Activated T-cell treated with anti-CD3 and anti-CD28 coated beads, Interleukin-2, amount 50 U/mL, for 24 hours (primary cell): ENCODE measurements at places on chromosomes 6 and 20.

DNA sequence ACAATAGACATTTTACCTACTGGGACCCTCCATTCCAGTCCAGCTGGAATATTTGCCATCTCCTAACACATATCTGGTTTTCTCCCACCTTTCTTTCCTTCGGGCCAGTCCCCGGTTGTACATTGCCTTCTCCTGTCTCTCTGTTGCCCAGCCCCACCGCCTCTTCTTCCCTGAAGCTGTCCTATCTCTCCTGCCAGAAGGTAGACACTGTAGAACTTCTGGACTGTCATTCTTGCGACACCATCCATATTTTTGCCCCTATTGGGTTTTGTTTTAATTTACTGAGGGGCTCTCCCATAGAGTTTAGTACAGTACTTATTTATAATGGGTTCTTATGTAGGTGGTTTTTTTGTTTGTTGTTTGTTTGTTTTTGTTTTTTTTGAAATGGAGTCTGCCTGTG, 4.9 kb downstream of the PTK7 start:
- no peak for DNase-seq

DNA sequence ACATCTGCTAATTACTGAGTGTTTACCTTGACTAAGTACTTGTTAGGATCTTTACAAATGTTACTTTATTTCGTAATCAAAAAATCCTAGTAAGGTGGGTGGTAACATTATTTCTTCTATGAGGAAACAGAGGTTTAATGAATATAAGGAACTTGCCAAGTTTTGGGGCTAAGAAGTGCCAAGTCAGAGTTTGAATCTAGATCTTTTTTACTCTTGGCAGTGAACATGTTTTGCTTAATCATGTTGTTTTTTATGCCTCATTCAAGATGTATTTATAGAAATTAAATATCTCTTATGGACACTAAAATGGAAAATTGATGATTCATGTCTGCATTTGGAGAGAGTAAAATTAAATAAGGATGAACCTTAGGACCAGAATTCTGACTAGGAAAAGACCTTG, 393.7 kb downstream of the UTRN start:
- DNase-seq = no peak

DNA sequence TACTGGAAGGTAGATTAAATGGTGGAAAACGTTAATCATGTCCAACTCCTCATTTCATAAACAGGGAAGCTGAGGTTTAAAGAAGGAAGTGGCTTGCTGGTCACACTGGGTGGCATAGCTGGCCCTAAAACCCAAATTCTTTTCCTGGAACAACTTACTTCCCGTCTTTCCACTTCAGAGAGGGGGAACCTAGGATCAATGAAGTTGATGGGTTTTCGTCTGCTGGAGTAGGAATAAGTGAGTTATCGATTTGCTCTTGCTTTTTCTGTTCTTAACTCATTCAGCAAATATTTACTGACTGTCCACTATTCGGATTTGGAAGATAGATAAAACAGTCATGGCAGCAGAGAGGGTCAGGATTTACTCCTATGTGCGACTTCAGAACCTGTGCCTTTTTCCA, 1.2 kb upstream of the SYS1 start:
- no peak for DNase-seq

DNA sequence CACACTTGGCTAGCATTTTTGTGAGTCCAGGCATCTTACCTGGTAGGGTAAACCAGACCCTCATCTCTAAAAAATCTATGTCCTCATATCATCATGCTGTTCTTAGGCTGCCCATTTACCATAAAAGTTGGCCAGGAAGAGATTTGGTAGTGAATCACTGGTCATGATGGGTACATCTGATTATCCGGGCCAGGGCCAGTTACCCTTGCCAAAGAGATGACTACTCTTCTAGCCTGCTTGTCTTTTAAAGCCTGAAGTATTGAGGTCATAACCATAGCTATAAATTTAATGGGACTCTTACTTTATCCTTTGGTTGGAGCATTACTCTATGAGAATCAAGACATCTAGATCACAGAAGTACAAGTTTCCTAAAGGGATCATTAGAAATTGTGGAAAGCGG, 276.8 kb downstream of the TENT5A start:
- DNase-seq = no peak

- no peak for DNase-seq
Measured at GRCh38 chr6:57242505-57242904, 20.4 kb upstream of the RAB23 start.

DNA sequence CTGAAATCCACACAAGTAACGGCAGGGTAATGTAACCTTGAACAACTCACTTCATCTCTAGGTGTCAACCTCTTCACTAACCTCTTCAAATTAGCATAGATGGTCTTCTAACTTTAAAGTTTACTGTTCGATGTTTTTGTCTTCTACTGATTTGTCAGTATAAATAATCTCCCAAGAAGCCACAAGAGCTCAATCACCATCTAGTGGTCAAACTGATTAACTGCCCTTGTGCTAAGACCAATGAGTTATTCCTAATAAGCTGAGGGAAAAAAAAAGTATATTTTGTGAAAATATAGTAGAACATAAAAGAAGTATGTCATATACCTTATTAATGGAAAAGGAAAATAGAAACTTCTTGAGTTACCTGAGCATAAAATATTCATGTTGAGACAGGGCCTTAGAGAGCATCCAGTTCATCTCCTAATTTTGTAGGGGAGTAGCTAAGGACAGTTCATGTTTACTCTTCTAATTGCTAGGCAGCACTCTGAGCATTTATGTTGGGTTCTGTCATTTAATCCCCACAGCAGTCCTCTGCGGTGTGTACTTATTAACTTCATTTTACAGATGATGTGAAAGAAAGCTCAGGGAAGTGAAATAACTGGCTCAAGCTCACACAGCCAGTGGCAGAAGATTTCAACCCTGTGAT, 317.1 kb downstream of the ESR1 start:
- no peak for DNase-seq

DNA sequence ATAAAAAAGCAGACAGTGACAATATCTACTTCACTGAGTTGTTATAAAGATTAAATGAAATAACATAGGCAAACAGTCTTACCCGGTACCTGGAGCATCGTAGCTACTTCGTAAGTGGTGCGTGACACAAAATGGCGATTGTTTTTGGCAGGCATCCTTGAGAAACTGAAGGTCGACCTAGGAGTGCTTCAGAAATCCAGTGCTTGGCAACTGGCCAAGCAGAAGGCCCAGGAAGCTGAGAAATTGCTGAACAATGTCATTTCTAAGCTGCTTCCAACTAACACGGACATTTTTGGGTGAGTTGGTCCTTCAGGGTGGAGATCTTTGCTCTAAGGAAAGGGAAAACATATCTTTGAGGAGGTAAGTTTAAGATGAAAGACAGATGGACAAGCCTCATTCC, 4.8 kb downstream of the BPIFA2 start:
- no peak for DNase-seq

- no peak for DNase-seq
Measured at GRCh38 chr6:160118620-160119229, 2.9 kb upstream of the SLC22A1 start.

- DNase-seq = no peak
Measured at GRCh38 chr6:13538084-13538483, 36.3 kb upstream of the SIRT5 start.

DNA sequence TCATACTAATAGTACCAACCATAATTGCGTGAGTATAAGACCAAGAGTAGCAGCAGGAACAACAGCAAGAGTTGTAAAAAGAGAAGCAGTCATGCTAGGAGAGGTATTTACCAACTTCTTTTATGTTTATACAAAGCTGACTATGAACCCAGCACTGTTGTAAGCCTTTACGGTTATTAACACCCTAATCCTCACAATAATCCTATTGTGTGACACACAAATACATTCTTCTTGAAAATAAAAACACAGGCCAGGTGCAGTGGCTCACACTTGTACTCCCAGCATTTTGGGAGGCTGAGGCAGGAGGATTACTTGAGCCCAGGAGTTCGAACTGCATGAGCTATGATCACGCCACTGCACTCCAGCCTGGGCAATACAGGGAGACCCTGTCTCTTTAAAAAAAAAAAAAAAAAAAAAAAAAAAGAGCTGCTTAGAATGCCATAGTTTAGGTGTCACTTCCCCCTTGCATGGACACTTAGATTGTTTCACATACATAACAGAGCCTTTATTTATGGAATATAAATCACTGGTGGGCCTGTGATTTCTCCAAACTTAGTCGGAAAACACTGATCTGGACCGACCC, 20.2 kb downstream of the HCK start:
- no peak for DNase-seq

DNA sequence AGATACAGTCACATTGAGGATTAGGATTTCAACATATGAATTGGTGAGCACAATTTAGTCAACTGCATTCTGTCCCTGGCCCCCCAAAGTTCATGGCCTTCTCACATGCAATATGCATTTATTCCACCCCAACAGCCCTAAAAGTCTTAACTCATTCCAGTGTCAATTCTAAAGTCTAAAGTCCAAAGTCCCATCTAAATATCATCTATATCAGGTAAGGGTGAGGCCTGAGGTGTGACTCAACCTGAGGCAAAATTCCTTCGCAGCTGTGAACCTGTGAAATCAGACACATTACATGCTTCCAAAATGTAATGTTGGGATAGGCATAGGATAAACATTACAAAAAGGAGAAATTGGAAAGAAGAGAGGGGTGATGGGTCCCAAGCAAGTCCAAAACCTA, 27.8 kb downstream of the CLIC5 start:
- DNase-seq = no peak

DNA sequence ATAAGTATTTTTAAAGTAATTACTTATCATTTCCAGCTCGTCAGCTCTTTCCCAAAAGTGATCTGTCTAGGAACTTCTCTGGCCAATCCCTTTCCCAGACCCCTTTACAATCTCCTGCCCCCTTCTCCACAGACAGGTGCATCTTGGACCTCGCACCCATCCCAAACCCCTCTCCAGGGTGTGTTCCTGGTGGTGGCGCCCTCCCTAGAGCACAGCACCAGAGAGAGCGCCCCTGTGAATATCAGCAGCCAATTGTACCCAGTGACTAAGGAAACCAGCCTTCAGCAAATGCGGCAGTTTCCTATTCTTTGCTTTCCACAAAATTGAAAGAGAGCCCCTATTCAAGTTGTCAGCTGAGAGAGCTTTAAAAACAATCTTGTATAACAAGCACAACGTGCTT, 157.7 kb downstream of the RNASET2 start:
- no peak for DNase-seq

- no peak for DNase-seq
Measured at GRCh38 chr6:136747507-136747906, 44.8 kb downstream of the MAP3K5 start.

DNA sequence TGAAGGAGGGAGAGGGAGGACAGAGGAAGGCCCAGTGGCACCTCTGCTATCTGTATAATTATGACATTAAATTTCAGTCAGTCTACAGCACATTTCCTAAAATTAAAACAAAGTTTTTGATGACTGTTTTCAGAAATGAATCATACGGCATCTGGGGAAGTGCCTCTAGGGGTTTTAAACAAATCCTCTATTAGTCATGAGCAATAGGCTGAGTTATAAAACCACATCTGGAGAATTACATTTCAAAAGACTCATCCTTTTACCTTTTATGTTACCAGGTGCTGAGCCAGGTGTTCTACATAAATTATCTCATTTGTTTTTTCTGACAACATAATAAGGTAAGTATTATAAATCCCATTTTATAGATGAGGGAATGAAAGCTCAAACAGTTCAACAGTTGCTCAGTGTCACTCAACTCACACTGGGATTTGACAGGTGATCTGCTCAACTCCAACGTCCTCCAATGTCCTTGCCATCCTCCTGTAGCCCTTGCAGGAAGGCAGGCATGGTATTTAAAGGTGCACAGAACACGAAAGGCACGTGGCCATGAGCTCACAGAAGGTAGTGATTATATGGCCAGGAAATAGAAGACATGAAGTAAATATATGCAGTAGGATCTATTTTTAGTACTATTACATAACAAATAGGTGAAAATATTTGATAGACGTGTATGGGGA, 184.2 kb upstream of the MAN1A1 start:
- DNase-seq = no peak

GRCh38 chr20:53678315-53678989, 84.8 kb upstream of the ZNF217 start:
- DNase-seq = no peak

DNA sequence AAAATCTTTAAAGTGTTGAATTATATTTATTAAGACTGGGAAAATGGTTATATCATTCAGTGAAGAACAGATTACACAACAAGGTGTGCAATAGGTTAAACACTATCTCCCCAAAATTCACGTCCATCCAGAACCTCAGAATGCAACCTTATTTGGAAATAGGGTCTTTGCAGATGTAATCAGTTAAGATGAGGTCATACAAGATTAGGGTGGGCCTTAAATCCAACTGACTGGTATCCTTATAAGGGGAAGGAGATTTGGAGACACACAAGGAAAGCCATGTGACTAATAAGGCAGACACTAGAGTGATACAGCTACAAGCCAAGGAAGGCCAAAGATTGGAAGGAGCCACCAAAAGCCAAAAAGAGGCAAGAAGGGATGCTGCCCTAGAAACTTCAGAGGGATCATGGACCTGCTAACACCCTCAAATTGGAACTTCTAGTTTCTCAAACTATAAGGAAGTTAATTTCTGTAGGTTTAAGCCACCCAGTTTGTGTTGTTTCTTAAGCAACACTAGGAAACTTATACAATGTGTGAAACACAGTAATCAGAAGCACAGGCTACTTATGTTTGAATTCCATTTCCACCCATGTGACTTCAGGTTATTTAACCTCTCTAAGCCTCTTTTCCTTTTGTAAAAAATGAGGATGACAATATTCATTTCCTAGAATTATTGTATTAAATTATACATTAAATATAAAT, 16.9 kb downstream of the ILRUN start:
- no peak for DNase-seq

GRCh38 chr6:111598181-111598580, 7.5 kb downstream of the TRAF3IP2 start:
- DNase-seq = no peak

GRCh38 chr6:12101048-12101447, 88.9 kb downstream of the HIVEP1 start:
- DNase-seq = no peak

GRCh38 chr6:149060985-149061760, 256.3 kb upstream of the TAB2 start:
- no peak for DNase-seq

- no peak for DNase-seq
Measured at GRCh38 chr6:13334953-13335352, 6.6 kb upstream of the TBC1D7 start.

DNA sequence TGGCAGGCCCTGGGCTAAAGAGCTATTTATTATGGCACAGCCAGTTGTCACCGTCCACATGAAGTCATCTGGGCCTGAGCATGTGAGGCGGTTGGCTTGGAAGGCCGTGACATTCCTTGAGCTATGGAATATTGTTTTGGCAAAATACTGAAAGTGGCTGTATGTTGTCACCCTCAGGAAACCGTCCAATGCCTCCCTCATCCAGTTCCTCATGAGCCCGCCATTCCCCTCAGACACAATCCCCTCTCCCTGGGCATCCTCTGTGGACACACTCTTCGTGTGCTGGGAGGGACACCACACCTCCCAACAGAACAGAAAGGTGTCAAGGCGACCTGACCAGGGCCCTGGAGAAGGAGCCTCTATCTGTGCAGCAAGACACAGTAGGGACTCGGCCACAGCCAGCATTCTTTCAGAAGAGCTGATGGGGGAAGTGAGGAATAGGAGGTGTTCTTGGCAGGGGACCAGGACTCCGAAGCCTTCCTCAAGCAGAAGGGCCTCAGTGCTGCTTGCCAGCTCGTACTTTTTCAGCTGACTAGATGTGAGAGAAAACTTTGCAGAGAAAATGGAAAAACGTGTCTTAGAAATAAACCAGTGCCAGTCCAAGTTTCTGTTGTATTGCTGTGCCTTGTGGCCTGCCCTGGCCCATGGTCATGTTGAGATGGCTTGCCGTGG, 120.5 kb downstream of the SOD2 start:
- no peak for DNase-seq
